Esophagus muscularis mucosa (tissue), 4 donors: ENCODE measurements at places on chromosomes 5 and 9. TPM values are rescaled to one million over a fixed set of nuclear protein-coding genes. Genes with fewer than 3 reads are reported as not detected.

Gene EGFLAM
- 6.6 TPM for total RNA-seq

Gene LECT2
- not detected for total RNA-seq

Gene TLX3
- not detected for total RNA-seq

Gene PCDHGC4
- total RNA-seq, result 2.4 TPM

Gene SLC34A1
- total RNA-seq, result not detected

Gene CER1
- not detected for total RNA-seq

Gene NIM1K
- total RNA-seq, result 1.6 TPM

Gene BTNL8
- total RNA-seq, result not detected

Gene SLC1A3
- 11.3 TPM for total RNA-seq

Gene DDX46
- total RNA-seq, result 30.8 TPM

Gene TRPM6
- 1.8 TPM for total RNA-seq

Gene PCDHA1
- not detected for total RNA-seq

Gene RASGRF2
- 7.6 TPM for total RNA-seq

Gene SPATA31A3
- total RNA-seq, result not detected

Gene PRKAA1
- 79.3 TPM for total RNA-seq

Gene CA9
- not detected for total RNA-seq

Gene CYLC2
- total RNA-seq, result not detected

Gene KCNN2
- total RNA-seq, result 7.9 TPM

Gene NAA35
- total RNA-seq, result 18.3 TPM

Gene AK6
- 22.0 TPM for total RNA-seq

Gene NDUFA8
- total RNA-seq, result 76.4 TPM

Gene ESM1
- not detected for total RNA-seq

Gene SLCO4C1
- total RNA-seq, result 0.17 TPM

Gene GALT
- 23.5 TPM for total RNA-seq

Gene ELOVL7
- total RNA-seq, result 1.2 TPM

Gene CNTNAP3
- 50.4 TPM for total RNA-seq

Gene NMUR2
- not detected for total RNA-seq

Gene MAML1
- total RNA-seq, result 27.8 TPM

Gene PTPA
- 87.2 TPM for total RNA-seq

Gene ABO
- 0.83 TPM for total RNA-seq

Gene NR5A1
- total RNA-seq, result not detected

Gene C8G
- not detected for total RNA-seq

Gene PRRC2B
- total RNA-seq, result 113 TPM

Gene CCDC192
- 1.7 TPM for total RNA-seq

Gene EGR1
- total RNA-seq, result 138 TPM

Gene KLHL3
- total RNA-seq, result 3.0 TPM

Gene ADGRV1
- total RNA-seq, result 0.50 TPM
